Fibroblast of skin of scalp (primary cell): ENCODE measurements at places on chromosomes 6 and 20.

- DNase-seq, result no peak
These were observed 28.4 kb downstream of the PRDM1 start for GRCh38 chr6:106114492-106114891.

GRCh38 chr6:90290811-90291420 lies 5.7 kb downstream of the BACH2 start:
- DNase-seq, result peak; percentile 69

DNA sequence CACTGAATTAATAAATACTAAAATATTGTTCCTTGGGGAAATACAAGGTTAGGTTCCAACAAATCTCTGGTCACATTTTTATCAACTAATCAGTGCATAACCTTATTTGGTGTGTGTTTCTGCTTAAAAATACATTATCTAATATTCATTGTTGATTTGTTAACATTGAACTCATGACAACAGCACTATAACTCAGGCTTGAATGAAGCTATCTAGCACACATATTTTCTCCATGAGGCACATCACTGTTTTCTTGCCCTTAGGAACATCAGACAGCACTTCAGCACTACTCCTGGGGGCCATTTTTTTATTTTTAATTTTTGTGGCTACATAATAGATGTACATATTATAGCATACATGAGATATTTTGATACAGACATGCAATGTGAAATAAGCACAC lies 277.2 kb upstream of the NT5E start:
- DNase-seq, result peak; percentile 71

- no peak for DNase-seq
These were observed 79.1 kb downstream of the OGFRL1 start for GRCh38 chr6:71367756-71368155.

- no peak for DNase-seq
These were observed 107.0 kb downstream of the CD83 start for GRCh38 chr6:14224359-14225103.

GRCh38 chr6:26426691-26427450 lies 13.4 kb upstream of the BTN3A3 start:
- no peak for DNase-seq

DNA sequence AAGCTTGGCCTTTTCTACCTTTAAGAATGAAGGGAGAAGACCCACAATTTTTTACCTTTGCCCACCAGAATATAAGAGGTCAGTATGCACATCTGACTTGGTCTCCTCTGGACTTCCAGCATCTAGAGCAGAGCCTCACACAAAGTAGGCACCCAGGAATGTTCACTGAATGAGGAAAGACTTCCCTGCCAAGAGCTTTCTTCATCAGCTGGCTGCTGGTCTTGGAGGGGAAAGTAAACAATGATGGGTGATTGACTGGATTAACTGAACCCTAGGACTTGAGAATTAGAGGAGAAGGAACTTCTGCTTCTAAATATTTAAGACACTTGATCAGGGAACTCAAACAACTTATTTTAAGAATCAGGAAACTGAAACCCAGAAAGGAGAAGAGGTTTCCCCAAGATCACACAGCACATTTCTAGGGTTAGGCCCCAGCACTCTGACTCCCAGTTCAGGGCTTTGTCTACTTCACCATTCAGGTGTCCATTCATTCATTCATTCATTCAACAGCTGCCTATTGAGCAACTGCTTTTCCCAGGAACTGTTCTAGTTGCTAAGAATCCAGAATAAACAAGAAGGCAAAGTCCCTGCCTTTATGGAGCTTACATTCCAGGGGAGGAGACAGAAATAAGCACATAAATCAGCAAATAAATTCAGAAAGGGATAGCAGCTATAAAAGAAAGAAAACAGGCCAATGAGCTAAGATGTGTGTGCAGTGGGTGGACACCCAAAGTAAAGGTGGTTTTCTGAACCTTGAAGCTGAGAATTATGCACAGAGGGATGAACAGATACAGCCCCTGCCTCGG lies 216.9 kb upstream of the LRFN2 start:
- DNase-seq, result no peak

DNA sequence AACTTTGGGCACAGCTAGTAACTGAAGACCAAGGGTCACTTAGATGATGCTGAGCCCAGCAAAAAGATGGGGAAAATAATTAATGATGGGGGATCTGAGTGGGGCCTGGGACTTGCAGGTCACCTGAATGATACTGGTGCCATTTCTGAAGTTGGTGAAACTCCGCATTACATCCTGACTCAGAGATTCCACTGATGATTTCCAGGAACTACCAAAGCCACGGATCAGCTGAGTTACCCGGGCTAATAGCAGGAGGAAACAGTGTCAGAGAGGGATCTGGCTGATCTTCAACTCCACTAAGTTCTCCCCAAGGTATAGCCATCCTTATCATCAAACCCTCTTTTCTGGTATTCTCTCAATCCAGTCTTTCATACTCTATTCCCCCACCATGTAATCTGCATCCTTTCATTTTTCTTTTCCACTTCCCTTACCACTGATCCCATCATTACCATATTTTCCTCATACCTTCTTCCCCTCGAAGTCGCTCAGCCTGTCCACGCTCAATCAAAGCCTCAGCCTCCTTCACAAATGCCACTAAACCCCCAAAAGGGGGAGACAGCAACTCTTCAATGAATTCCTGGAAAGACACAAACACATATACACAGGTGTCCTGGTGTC lies 20.2 kb downstream of the VPS52 start:
- DNase-seq, result peak; percentile 21

- DNase-seq, result peak; percentile 9
These were observed 312.4 kb downstream of the CDKAL1 start for GRCh38 chr6:20846602-20847028.

GRCh38 chr20:46209930-46210671 lies 92.0 kb downstream of the CD40 start:
- no peak for DNase-seq

DNA sequence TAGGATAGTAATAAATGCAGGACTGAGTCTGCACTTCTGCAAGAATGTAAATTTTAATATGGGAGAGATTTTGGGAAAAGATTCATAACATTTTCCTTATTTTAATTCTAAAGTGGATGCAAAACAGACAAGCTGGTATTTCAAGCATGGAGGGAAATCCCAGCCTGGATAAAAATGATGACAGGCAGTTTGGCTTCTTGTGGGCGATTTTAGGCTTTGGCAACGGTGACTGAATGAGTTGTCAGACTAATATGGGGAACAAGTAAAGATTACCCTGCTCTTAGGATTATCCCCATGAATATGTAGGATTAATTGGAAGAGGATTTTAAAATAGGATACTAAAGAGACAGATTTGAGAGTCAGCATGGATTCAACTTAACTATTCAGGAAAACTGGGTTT lies 21.0 kb downstream of the OGFRL1 start:
- DNase-seq, result no peak

- no peak for DNase-seq
These were observed 235.1 kb downstream of the CLIC5 start for GRCh38 chr6:45780523-45780922.

- no peak for DNase-seq
These were observed 87.0 kb upstream of the MAN1A1 start for GRCh38 chr6:119436583-119436982.

GRCh38 chr20:49281059-49281912 lies 3.4 kb upstream of the ZNFX1 start:
- no peak for DNase-seq

- DNase-seq, result no peak
These were observed 96.3 kb downstream of the FHL5 start for GRCh38 chr6:96659084-96659845.

- DNase-seq, result peak; percentile 22
These were observed 41.2 kb downstream of the THBS2 start for GRCh38 chr6:169212436-169212835.

- DNase-seq, result no peak
These were observed 150.7 kb upstream of the SOX4 start for GRCh38 chr6:21442874-21443273.

DNA sequence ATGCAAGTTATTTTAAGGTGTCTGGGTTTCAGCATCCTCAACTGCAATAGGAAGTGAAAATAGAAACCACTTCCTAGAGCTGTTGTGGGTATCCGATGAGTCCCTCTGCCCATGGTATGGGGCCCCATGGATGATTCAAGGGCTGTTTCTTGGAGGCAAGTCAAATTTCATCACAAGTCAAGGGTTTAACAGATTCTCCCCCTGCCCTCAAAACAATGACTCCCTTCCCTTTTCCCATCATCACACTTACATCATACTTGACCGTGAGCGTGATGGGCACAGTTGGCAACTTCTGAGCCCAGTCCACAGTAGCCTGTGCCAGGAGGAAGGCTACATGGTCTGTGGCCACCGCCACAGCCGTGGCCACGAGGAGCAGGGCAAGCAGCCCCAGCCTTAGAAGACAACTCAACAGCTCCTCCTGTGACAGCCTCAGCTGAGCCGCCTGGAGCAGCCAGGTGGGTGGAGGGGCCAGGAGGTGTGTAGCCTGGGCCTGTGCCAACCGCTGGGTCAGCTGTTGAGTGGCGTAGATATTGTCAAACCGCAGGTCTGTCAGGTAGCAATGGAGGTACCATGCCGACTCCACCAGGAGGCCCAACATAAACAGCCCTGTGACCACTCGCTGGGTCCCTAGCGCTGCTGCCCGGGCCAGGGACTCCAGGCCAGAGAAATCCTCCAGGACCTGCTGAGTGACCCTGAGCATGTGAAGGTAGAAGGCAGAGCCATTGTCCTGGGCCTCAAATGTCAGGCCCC lies 5.2 kb downstream of the OCSTAMP start:
- DNase-seq, result no peak

DNA sequence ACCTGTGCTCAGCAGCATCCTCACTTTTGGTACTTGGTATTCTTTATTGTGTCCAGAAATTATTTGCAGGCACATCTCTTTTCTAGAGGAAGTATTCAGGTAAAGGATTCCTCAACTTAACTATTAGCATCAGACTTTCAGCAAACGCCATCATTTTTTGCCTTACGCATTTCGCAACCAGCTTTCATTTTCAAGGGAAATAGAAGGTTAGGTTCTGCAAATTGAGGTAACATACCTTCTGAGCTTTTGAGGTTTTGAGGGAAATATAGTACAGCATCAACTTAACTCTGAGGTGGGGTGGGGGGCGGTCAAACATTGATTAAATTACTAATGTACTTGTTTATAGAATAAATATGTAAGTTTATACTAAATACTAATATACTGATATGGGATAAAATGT lies 243.6 kb upstream of the RIMS1 start:
- DNase-seq, result no peak

- no peak for DNase-seq
These were observed 3.3 kb downstream of the ID1 start for GRCh38 chr20:31608251-31608945.

- no peak for DNase-seq
These were observed 4.8 kb downstream of the BPIFA2 start for GRCh38 chr20:33172781-33173180.

DNA sequence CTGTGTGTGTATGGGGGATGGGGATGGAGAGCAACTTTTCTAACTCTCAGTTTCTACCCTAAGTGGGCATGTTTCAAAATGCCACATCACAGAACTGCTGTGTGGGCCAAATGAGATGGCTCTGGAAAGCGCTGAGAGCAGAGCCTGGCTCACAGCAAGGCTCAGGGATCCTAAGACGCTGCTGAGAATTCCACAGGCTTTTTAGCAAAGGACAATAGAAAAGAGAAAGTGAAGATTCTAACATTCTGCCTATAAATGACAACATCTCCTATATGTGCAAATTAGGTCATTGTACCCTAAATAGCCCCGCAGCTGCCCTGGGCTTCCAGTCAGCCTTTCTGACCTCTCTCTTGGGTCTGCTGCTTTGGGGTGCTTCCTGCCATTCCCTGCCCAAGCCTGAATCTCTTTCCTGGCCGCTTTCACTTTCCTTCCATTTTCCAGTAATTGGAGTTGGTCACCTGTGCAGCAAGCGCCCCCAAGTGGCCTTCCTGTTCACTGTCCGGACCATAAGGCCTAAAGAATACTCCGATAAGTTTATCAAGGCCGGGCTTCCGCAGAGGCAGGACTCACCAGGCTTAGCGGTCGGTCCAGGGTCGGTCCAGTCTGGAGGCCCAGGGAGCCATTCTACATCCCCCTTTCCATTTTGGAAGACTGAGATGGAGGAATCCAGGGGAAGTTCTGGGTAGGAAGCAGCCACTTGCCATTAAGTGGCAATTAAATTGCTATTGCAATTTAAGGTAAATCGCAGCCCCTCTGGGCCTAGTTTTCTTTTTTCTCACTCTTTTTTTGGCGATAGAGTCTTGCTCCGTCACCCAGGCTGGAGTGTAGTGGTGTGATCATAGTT lies 6.7 kb upstream of the DDR1 start:
- peak; percentile 91 for DNase-seq

DNA sequence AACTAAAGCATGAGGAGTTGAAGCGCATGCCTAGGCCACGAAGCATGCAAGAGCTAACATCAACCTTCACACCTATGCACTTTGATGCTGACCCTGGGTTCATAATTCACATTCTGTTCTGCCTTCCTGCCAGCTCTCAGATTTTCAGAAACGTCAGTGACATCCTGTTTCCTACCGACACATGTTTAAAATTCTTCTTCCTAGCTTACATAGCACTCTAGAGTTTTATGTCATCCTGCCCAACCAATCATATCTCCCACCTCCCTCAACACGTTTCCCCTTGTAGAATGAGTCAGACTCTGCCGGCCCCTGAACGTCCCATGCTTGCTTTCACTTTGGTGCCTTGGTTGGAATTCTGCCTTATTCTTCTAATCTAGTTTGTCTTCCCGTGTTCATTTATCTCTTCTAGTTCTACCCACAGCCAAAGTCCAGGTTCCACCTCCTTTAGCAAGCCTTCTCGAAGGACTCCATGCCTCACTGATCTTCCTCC lies 97.2 kb upstream of the MAP7 start:
- DNase-seq, result peak; percentile 70

DNA sequence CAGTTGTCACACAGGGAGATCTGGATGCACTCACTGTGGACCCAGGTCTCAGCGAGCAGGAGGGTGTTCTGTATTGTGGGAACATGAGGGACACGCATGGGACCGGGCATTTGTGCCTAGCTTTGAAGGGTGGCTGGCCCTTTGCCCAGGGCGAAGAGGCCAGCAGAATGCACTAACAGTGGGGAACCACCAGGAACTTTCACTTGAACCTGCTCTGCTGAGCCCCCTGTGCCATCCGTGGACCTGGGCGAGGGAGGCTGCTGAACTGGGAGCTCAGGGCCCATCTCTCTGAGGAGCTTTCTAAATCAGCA lies 1.2 kb upstream of the ULBP2 start:
- no peak for DNase-seq

DNA sequence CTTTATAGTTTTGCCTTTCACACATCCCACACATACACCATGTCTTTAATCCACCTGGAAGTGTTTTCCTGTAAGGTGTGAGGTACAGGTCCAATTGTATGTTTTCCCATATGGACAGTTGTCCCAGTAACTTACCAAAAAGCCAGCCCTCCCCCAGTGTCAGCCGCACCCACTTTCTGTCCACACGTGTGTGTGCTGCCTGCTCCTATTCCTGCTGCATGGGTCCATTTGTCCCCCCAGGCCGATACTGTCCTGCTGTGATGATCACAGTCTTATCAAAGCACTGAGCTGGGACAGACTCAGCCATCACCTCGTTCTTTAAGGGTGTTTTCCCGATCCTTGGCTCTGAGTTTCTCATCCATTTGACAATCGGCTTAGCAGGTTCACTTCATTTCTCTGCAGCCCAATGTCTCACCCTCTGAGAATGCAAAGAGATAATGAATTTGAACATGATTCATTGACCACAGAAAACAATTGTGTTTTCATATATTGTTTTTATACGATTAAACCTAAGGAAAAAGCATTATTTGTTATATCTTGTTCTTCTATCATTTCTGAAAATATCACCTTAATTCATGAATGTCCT lies 9.6 kb downstream of the VSX1 start:
- no peak for DNase-seq
